RWPE2 (cell line): ENCODE measurements at places on chromosomes 5 and 9.

GRCh38 chr5:76763136-76763535 lies 47.2 kb downstream of the F2R start:
- DNase-seq: no peak

GRCh38 chr5:142846406-142846805 lies 76.2 kb downstream of the ARHGAP26 start:
- DNase-seq: no peak

- DNase-seq: no peak
Measured at GRCh38 chr9:114099669-114100270, 678 bp upstream of the KIF12 start.

GRCh38 chr5:59596586-59597350 lies 296.8 kb downstream of the PDE4D start:
- DNase-seq: no peak

DNA sequence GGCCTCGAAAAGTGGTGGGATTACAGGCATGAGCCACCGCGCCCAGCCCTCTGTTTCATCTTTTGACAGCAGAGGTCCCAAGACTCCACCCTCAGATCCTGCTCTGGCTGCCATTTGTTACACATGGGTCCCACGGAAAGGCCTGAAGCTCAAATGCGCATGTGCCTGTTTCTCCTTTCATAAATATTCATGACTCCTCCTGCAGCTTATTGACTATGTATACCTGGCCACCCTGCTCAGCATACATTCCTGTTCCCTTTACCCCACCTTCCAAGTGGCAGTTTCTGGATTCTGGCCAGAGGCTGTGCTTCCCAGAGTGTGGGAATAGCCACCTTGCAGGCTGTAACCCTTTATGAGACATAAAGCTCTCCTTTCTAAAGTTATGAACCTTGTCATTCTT lies 46.5 kb downstream of the AUH start:
- no peak for DNase-seq

- DNase-seq: no peak
Measured at GRCh38 chr5:69231851-69232250, 2.8 kb upstream of the CDK7 start.

DNA sequence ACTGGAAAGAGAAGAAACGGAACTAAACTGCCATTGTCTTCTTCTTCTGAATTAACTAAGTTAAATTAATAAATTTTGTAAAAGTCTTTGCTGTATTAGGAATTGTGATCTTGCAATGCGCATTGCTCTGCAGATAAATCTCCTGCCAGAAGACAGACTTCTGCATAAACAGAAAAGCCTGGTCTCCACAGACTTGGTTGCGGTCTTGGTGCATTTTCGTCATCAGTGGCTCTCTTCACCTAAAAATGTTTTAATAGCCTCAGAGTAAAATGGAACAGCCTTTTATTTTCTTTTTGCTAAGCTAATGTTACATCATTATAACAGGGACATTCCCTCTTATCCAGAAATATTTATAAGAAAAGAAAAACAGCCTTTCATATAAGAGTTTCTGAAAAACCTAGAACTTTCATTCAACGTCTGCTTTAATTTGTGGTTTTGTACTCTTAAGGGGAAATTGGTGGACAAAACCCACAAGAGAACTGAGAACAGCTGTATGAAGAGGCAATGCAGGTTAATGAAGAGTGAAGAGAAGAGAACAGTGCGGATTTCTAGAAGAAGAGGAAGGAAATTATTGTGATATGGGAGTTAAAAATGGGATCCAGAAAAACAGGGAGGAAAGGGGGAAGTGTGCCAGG lies 10.1 kb downstream of the IFNA5 start:
- no peak for DNase-seq

DNA sequence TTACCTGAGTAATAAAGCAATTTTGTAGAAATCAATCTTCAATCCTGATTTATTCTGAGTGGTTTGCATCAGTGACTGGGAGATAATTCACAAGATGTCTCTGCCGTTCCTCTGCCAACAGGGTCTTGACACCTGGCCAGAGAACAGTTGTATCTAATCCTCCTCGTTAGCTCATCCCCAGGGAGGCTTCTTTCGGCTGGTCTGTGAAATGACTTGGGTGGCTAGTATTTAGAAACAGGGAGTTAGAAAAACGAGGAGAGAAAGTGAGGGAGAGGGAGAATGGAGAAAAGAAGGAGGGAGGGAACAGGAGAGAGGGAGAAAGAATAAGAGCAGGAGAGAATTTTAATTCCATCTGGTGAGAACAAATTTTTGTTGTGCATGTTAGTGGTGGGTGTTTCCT lies 600.2 kb upstream of the TLE4 start:
- no peak for DNase-seq

- DNase-seq: no peak
Measured at GRCh38 chr5:8756498-8757084, 789.3 kb downstream of the SEMA5A start.

DNA sequence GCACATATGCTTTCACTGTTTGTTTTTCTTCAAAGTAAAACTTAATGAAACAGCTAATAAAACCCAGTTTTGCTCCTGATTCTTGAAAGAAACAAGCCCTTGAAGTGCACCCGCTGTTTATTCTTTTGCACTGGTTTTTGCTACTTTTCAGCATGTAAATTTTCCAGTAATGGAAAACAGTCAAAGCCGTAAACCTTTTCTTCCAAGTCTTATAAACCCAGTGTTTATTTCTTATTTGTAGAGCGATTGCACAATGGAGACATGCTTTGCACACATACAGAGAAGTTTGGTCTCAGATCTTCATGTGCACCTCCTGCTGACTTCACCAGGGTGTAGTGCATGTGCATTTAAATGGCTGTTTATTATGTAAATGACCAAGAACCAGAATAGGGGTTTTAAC lies 51.8 kb downstream of the ATG10 start:
- no peak for DNase-seq

GRCh38 chr5:99348597-99348996 lies 419.8 kb upstream of the CHD1 start:
- DNase-seq: no peak

DNA sequence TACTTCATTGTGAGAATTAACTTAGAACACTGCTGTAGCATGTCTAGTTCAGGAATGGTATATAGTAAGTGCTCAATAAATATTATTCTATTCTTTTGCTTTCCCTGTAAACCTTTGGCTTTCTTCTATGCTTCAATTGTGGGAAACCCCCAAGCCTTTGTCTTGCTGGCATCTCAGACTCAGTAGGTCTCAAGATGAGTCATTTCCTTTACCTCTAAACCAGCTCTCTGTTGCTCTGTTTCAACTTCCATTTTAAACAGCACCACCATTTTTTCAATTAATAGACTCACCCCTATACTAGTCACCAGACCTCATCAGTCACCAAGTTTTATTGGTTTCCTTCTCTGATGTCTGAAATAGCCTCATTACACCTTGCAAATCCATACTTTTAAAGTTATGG lies 43.5 kb downstream of the DMAC1 start:
- DNase-seq: no peak

DNA sequence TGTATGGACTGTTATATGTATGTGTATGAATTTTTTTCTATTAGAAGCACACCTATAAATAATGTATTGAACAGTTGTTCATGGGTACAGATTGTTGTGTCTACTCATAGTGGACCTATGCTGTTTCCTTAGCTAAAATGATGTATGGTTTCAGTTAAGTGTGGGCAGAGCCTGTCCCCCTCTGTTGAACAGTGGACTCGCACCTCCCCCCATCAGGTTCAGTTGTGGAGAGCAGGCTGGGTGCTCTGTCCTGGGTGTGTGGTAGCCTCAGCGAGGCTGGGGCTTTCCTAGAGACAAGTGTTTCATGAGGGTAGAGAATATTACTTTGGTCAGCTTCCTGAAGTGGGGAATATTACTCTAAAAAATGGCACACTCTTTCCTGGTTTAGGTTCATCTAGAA lies 47.4 kb upstream of the LRRTM2 start:
- DNase-seq: no peak

DNA sequence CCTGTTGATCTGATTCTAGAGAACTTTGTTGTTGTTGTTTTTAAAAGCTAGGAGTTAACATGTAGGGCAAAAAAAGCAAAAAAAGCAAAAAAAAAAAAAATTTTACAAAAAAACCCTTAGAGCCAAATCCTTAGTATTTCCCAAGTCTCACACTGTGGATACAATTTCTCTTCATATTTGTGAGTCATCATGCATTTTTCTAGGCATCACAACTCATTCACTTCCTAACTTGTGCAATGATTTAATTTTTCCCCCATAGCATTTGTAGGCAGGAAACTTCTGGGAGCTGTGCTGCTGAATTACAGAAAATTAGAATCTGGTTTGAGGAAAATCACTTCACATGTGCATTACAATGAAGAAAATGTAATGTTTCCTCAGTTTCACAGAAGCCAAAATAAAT lies 91.9 kb downstream of the MARCHF3 start:
- no peak for DNase-seq

GRCh38 chr5:107466233-107466769 lies 204.4 kb downstream of the EFNA5 start:
- DNase-seq: peak; percentile 95

- DNase-seq: no peak
Measured at GRCh38 chr5:53357439-53357838, 123.0 kb upstream of the FST start.

DNA sequence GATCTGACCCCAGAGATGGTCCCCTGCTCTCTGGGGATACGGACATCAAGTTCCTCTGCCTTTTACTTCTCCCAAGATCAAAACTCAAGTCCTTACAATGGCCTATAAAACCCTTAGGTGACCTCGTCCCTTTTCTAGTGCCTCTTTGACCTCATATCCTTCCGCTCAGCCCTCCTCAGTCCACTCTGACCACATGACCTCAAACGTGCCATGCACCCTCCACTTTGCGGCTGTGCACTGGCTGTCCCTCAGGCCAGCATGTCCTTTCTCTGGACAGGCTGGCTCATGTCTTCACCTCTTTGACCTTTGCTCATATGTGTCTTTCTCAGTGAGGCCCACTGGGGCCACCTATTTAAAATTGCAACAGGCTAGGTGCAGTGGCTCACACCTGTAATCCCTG lies 14.7 kb downstream of the TRMO start:
- no peak for DNase-seq

GRCh38 chr5:132259069-132259851 lies 1.8 kb downstream of the PDLIM4 start:
- DNase-seq: peak; percentile 84

GRCh38 chr5:37391591-37391990 lies 12.5 kb downstream of the WDR70 start:
- no peak for DNase-seq

DNA sequence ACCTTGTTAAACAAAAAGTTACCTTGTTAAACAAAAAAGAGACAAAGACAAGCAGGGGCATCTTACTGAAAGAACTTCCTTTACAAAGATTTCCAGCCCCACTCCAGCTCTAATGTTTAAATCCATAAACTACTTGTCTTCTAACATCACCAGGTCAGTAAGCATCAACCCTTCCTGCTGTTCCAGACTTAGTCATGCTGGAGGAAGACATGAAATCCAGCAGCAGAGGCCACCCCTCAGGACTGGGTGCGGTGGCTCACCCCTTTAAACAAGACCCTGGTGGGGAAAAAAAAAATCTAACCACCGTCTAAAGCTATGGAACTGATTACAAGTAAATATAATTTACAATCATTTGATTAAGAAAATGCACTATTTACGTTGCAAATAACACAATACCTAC lies 9.1 kb downstream of the PDCL start:
- no peak for DNase-seq

DNA sequence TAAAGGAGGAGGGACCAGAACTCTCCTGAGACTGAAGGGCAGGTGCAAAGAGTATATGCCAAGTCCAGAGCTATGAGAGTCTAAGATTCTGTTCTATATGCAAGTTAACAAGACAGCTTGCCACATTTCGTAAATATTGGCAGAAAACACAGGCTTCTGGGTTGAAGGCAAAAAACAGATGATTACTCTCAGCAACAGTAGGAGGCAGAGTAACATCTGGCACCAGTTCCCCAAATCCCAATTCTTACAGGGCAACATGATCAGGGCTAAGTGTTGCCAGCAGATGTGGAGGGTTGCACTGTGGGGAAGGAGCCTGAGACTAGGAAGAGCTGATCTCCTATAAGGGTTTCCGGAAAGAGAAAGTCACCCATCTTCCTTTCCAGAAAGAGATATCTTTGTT lies 179.4 kb downstream of the PJA2 start:
- no peak for DNase-seq

DNA sequence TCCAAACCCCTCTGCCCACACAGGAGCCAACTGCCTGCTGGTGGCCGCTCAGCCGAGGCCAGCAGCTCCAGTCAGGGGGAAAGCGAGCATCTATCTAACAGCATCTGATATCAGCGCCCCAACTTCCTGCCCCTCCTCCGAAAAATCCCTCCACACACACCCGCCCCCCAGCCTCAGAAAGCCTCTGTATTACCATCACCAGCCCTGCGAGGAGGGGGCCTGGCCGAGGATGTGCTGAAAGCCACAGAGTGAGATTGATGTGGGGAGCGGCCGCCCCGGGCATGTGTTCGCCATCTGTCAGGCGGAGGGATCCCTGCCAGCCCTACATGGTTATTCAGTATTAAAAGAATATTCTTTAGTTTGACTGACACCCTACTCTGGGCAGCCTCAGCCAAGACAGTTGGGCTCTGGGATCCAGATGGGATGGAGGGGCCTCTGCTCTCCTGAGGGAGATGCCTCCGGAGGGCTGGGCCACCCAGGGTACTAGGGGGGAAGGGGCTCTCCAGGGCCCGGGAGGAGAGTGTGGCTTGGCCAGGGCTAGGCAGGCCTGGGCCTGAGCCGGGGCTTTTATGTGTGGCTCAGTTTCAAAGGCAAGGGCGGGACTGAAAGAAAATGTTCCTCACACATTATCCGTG lies 98.0 kb downstream of the HSD17B3 start:
- DNase-seq: no peak

GRCh38 chr5:32156635-32157034 lies 17.5 kb downstream of the GOLPH3 start:
- DNase-seq: no peak

GRCh38 chr5:128669803-128670202 lies 131.8 kb upstream of the FBN2 start:
- no peak for DNase-seq

DNA sequence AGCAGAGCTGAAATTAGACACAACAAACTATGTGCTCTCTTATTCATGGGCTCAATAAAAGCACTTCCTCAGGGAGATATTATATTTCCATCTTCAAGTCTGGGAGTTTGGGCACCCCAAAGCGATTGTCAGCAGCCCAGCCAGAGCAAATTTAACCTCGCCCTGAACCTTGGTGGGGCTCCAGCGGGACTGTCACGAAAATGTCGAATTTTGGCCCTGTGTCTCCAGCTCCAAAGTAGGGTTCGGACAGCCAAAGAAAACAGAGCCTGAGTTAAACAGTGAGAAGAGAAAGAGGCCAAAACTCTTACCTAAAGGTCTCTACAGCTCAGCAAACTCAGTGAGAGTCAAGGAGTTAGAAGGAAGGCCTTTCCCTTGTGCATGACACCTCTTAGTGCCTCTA lies 432.9 kb downstream of the SPATA31D1 start:
- DNase-seq: no peak
